ENCODE measurements at places on chromosomes 1 and 21. TPM values are rescaled to one million over a fixed set of nuclear protein-coding genes. Genes with fewer than 3 reads are reported as not detected.

The GNG12 gene
- 71.9 TPM for total RNA-seq

The DCST1 gene
- not detected for total RNA-seq

The CHIT1 gene
- total RNA-seq: 3.0 TPM

The ACTA1 gene
- total RNA-seq: 1.2 TPM

The HES4 gene
- total RNA-seq: 37.5 TPM

The LRP8 gene
- 7.6 TPM for total RNA-seq

The LRRIQ3 gene
- 0.61 TPM for total RNA-seq

The IVL gene
- total RNA-seq: not detected

The MATN1 gene
- total RNA-seq: 0.08 TPM

The ZNF436 gene
- total RNA-seq: 9.2 TPM

The CELA2A gene
- not detected for total RNA-seq

The OR2T2 gene
- total RNA-seq: not detected

DNA sequence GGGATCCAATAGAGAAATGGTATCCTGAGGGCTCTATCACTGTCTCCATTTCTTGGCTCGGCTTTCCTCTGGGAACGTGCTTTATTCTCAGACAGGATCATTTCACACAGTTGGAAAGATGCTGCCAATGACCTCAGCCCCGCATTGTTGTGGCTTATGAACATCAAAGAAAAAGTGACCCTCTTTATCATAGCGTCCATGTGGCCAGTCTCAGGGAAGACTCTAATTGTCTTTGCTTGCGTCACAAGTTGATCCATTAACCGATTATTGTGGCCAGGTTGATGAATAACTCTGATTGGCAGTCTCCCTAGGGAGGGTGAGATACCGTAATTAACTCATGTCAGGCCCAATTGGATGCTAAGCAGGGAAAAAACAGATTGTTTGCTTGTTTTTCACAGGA is 10.4 kb upstream of the TMEM9 start:
- DNase-seq: no peak

GRCh38 chr1:3170561-3171453 is 101.8 kb downstream of the PRDM16 start:
- DNase-seq: peak; percentile 77

- peak; percentile 80 for DNase-seq
Measured at GRCh38 chr1:2044510-2045319, 5.5 kb upstream of the PRKCZ start.

GRCh38 chr1:108951242-108951641 is 12.0 kb downstream of the CLCC1 start:
- no peak for DNase-seq

DNA sequence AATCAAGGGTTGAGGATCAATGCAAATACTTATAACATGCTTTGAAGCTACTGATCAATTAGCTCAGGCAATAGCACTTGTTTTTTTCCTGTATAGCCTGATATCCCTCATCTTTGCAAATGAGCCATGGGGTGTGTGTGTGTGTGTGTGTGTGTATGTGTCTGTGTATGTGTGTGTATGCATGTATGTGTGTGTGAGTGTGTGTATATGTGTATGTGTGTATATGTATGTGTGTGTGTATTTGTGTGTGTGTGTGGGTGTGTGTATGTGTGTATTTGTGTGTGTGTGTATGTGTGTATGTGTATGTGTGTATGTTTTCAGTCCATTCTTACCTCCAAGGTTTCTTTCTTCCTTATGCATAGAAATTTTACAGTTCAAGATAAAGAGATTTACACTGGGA is 78.4 kb upstream of the SSX2IP start:
- DNase-seq: no peak

- peak; percentile 91 for DNase-seq
Measured at GRCh38 chr1:58784758-58785441, 1.1 kb upstream of the JUN start.

GRCh38 chr1:118868387-118868786 is 119.8 kb downstream of the TBX15 start:
- DNase-seq: no peak

DNA sequence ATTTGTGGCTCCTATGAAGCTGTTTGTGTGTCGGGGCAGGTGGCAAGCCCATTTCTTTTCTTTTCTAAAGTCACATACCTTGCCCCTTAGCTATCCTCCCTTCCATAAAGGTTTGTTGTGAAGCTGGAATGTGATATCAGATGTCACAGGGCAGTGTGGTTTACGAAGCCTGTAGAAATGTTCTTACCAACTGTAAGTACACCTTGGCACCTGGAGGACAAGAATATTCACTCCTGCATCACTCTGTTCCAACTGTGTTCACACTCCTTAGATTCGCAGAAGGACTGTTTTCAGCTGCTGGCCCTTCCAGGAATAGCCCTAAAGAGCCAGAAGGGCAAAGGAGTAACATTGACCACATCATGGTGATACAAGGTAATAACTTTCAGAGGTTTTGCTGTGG is 176.9 kb downstream of the FGGY start:
- DNase-seq: no peak

GRCh38 chr1:182206626-182207239 is 145.2 kb upstream of the ZNF648 start:
- DNase-seq: no peak

GRCh38 chr1:175218786-175219434 is 26.3 kb upstream of the KIAA0040 start:
- no peak for DNase-seq

GRCh38 chr1:162993846-162994245 is 75.3 kb upstream of the RGS4 start:
- no peak for DNase-seq

DNA sequence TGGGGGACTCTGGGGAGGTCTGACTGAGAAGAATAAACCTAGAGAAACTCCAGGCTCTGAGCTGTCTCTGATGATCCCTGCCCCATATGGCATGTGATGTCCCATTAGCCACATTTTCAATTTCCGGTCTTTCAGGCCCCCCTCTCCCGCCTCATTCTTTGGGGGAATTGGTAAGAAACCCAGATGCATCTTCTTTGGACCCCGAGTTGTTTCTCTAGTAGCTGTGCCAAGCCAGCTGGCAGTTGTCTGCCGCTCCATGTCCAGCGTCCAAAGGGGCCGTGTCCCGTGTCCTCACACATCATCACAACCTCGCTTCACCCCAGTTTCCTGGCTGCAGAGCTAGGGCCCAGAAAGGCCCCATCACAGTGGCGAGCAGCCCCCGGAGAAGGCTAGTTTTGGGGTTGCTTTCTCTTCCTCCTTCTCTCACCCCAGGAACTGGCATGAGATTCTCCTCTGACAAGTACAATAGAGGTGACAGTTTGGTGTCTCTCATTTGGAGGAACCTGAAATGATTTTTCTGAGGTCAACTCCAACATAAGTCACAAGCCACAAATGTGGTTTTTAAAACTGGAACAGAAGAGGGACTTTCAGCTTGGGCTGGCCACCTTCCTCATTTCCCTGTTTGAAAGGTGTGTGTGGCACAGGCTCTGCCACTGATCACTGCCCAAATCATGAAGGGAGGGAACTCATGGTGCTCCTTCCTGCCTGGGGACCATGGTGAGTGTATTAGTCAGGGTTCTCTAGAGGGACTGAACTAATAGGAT is 6.4 kb upstream of the GPR157 start:
- DNase-seq: peak; percentile 94

- no peak for DNase-seq
Measured at GRCh38 chr1:66197785-66198184, 336.2 kb upstream of the SGIP1 start.

GRCh38 chr1:208054911-208055379 is 144.0 kb upstream of the CD34 start:
- DNase-seq: no peak

DNA sequence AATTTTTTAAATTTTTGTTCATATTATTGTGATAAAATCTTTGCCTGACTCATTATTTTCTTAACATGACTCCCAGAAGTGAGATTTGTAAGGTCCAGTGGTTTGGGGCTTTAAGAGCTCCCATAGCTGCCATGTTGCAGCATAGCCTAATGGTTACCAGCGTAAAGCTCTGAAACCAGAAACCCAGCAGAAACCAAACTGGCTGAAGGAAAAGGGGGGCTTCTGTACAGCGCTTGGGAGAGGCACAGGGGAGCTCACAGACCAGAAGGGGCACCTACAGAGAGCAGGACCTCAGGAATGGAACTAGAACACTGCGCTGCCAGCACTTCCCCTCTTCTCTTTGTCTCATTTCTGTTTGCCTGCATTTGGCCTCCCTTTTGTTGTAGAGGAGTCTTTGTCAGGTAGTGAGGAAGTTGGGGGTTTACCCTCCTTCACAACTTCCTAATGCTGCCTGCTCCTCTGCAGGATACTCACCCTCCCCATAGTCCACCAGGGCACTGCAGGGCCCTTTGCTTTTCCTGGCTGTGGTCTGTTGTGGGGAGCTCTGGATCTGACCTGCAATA is 2.6 kb upstream of the PYCR2 start:
- no peak for DNase-seq

DNA sequence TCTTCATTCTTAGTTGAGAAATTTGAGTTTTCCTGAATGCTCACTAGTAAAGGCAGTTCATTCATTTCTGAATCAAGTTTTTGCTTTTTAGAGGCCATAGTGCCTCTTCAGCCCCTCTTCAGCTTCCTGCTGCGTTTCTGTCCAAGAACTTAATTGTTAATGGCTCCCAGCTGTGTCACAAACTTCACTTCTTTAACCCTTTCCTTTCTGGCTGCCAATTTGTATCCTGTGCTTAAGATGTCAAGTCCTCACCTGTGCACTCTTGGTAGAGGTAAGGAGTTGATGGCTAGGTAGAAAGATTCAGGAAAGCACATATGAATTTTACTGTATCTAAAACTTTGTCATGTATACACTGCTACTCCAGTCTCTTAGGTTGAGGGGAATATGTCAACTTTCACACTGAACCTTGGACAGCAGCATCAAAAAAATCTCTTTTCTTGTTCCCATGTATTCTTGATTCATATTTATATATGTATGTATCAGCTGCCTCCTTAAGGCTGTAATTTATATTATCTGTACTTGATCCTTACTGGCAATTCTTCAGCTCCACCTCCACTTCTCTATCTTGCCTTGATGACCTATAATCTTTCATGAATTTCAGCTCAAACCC is 612.8 kb downstream of the LMO4 start:
- peak; percentile 24 for DNase-seq

GRCh38 chr1:248840946-248841345 is 2.9 kb downstream of the ZNF672 start:
- DNase-seq: no peak

DNA sequence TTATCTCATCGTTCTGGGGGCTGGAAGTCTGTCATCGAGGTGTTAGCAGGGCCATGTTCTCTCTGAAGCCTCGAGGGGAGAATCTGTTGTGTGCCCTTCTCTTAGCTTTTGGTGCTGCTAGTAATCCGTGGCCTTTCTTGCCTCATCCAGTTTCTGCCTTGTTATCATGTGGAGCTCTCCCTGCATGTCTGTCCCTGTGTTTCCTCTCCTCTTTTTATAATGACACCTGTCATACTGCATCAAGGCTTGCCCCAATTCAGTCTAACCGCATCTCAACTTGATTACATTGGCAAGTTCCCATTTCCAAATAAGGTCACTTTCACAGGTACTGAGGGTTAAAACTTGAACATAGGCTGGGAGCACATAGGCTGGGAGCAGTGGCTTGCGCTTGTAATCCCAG is 82.6 kb upstream of the CNIH3 start:
- DNase-seq: no peak

DNA sequence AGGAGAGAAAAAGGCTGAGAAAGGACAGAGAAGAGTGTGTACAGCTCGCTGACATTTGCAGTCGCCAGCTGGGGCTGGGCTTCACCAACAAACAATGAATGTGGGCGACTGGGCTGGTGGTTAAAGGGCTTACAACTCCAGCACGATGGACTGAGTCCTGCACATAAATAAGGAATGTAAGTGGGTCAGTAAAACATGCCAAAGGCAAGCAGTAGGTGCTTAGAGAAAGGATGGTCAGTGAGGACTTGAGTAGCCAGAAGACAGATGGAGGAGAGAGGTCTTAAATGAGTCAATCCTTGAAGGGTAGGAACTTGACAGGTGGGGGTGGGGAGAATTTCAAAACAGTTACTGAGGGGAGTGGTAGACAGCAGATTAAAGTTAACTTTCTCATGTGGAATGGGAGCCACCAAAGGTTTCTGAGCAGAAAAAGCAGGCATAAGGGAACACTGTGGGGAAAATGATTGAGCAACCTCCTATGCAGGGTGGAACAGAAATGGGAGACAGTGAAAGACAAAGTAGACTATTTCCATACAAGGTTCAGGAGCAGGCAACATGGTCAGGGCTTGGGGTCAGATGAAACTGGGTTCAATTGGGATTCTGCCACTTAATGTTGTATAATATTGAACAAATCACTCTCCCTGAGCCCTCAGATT is 37.4 kb downstream of the GADD45A start:
- no peak for DNase-seq

DNA sequence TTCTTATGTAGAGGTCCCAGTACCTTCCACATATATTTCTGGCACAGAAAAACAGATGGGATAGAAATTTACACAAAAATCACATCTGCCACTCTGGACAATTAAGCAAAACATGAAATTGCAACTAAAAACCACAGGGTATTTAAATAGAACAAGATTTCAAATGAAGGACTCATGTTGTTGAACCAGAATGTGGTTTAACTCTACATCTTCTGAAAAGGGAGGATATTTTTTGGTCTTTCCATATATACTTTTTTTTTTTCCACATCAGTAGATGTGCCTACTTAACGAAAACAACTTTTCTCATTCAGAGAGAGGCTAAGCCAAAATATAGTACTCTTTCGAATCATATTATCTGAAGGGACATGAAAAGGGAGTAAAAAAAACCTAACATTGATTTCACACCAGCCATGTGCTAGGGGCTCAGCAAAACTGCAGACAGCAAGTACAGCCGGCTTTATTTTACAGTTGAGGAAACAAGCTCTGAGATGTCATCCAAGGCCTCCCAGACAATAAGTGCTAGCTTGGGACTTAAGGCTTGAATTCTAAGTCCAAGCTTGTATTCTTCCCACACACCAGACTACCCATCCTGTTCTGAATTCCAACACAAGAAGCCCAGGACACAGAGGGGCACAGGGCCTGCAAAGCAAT is 208.9 kb downstream of the PBX1 start:
- DNase-seq: no peak

DNA sequence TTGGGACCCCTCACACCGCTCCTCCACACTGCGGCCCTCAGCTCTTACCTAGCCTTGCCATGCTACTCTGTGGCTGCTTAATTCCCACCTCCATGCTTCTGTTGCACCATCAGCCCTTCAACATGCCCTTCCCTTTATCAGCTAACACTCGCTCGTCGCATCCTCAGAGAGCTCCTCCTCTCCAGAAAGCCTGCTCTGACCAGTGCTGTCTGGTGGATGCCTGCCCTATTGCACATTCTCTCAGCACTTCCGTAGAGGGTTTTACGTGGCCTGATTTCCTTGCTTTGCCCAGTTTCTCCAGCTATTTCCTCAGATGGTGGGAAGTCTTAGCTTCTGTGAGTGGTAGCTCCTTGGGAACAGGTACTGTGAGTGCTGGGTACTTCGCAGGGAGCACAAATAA is 10.3 kb upstream of the LAD1 start:
- DNase-seq: no peak

- DNase-seq: peak; percentile 69
Measured at GRCh38 chr21:15065392-15066122, 757 bp upstream of the NRIP1 start.

GRCh38 chr1:223524930-223525451 is 131.8 kb downstream of the CCDC185 start:
- DNase-seq: no peak
